ENCODE measurements at places on chromosomes 11 and 22.

DNA sequence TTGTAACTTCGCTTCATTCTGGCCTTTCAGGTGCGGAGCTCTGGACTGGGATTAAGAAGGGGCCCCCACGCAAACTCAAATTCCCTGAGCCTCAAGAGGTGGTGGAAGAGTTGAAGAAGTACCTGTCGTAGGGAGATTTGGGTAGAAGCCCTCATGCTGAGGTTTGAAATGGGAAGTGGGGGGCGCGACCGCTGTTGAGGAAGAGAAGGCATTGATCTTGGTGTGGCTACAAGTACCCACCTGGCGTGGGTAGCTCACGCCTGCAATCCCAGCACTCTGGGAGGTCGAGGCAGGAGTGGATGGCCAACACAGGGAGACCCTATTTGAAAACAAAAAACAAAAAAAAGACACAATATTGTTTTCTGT, 779 bp downstream of the SELENOH start:
- H3K27ac ChIP-seq: peak overlapping the region; percentile 98
- no peaks in the 10 kb centered on the region for H3K27me3 ChIP-seq
- peak overlapping the region; percentile 90 for H3K4me3 ChIP-seq
- H3K4me1 ChIP-seq: peaks cover 15% of the 10 kb centered on the region
- DNase-seq: no peak

DNA sequence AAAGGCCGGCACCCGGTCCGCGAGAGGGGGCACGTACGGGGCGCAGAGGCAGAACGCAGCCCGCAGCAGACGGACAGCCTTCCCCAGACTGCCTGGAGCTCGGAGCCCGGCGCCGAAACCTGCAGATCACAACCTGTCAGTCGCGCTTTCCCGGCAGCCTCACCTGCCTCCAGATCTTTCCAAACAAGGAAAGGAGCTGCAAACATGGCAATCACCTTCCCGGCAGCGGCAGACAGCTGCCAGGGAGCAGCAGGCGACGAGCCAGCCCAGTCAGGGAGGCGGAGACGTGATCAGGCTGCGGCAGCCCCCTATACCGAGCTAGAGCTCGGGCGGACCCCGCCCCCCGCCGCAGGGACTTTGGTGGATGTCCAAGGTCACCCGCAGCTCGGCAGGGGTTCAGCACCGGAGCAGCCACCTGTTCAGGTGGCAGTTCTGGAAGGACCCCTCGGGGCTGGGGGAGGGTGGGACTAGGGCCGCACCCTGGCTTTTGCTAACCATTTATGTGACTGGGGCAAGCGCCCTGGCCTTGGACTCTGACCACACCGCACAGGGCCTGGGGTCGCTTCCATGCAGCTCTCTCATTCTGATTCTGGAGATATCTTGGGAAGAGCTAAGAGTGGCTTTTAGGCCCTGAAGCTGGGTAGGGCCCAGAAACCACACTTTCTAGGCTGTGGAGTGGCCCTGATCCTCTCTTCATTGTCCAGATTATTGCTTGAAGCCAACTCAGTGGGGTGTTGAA, 143.8 kb downstream of the NECTIN1 start:
- peaks cover 10% of the 10 kb centered on the region for H3K4me1 ChIP-seq
- DNase-seq: no peak
- H3K4me3 ChIP-seq: peak overlapping the region; percentile 45
- H3K27me3 ChIP-seq: peaks cover 21% of the 10 kb centered on the region

DNA sequence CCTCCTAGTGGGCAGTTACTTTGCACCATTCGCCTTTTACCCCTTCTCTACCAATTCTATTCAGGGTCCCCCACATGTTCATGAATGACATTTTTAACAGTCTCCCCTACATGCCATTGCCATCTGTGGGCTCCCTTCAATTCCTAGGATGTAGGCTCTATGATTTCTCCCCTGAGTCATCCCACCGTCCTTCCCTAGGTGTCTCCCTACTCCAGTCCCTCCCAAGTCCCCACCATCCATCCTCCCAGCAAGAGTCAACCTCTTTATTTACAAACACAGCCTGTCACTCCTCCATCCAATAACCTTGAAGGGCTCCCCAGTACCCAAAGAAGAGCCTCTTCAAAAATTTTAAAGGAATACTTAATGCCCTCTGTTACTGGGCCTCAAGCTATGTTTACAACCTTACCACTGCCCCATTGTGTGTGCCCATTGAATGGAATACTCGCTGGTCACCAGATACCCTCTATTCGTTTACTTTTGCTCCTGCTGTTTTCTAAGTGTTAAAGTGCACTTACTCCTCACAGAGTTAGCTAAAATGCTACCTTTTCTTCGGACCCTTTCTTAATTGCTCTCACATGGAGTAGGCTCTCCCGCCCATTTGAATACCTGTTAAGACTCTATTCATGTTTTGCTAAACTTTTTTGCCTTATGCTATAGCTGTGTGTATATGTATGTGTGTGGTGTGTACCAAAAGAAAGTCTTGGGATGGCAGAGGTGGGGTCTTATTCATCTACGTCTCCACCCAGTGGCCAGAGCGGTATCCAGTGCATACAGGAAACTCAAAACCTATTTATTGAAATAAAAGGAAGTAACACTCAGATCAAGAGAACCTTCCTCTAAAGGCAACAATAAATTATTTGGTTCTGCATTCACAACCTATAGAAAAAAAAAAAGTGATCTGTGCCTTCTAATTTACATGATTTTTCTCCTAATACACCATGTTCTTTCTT, 235.8 kb upstream of the CCDC90B start:
- H3K27ac ChIP-seq: no peak overlapping the region
- no peaks in the 10 kb centered on the region for H3K4me1 ChIP-seq
- no peaks in the 10 kb centered on the region for H3K36me3 ChIP-seq
- H3K4me3 ChIP-seq: no peak overlapping the region

- DNase-seq: peak; percentile 21
- H3K27ac ChIP-seq: no peak overlapping the region
- H3K4me1 ChIP-seq: no peaks in the 10 kb centered on the region
- no peaks in the 10 kb centered on the region for H3K36me3 ChIP-seq
- no peaks in the 10 kb centered on the region for H3K27me3 ChIP-seq
- no peak overlapping the region for H3K4me3 ChIP-seq
Observed at GRCh38 chr11:108697872-108698473, 33.1 kb downstream of the DDX10 start.

- H3K27ac ChIP-seq: no peak overlapping the region
- H3K4me3 ChIP-seq: no peak overlapping the region
- no peaks in the 10 kb centered on the region for H3K27me3 ChIP-seq
- DNase-seq: no peak
Observed at GRCh38 chr22:27750584-27751265, 50.8 kb downstream of the MN1 start.

Measured in gastrocnemius medialis (tissue), 4 donors.